ENCODE measurements at places on chromosomes 16 and 17.

DNA sequence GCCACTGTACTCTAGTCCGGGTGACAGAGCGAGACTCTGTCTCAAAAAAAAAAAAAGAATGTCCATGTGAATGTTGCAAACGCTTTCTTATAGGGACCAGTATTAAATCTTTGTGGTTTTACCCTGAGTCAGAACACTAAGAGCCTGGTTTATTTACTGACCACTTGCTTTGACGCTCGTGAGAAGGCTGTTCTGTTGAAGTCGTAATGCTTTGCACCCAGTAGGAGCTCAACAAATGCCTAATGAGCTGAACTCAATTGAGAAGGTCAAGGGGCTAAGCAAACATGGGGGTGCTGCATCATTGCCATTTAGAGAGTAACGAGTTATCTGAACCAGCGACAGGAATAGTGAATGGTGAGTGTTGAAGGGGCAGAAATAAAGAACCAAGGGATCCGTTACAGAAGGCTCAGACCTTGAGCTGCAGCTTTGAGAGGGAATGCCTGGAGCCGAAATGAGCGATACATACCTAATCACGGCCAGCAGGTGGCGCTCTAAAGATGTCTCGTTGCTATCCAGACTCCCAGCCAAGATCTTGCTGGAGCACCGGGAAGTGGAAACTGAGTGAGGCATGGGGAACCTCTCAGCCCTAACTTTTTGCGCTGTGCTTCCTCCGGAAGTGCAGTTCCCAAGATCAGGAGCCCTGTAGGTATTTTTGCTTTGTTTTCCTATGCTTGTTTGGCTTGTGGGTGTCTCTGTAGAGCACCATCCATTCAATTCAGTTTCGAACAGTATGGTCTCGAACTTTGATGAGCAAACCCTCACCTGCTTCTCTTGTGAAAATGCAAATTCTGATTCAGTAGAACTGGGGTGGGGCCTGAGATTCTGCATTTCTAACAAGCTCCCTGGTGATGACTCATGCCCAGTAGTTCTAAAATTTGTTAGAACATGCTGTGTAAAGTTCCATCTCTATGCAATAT lies 12.6 kb upstream of the RNF222 start:
- DNase-seq, result peak; percentile 65

DNA sequence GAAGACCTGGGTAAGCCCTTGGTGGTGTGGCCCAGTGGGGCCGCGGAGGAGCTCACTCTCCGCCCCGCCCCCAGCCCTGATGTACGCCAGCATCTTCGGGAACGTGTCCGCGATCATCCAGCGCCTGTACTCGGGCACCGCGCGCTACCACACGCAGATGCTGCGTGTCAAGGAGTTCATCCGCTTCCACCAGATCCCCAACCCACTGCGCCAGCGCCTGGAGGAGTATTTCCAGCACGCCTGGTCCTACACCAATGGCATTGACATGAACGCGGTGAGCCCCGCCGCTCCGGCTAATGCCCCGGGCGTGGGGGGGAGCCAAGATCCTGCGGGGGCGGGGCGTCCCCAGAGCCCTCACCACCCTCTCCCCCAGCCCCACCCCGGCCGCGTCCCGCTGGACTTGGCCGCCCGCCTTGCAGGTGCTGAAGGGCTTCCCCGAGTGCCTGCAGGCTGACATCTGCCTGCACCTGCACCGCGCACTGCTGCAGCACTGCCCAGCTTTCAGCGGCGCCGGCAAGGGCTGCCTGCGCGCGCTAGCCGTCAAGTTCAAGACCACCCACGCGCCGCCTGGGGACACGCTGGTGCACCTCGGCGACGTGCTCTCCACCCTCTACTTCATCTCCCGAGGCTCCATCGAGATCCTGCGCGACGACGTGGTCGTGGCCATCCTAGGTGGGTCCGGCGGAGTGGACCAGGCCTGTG lies 12.1 kb upstream of the DCAF7 start:
- no peak for DNase-seq

DNA sequence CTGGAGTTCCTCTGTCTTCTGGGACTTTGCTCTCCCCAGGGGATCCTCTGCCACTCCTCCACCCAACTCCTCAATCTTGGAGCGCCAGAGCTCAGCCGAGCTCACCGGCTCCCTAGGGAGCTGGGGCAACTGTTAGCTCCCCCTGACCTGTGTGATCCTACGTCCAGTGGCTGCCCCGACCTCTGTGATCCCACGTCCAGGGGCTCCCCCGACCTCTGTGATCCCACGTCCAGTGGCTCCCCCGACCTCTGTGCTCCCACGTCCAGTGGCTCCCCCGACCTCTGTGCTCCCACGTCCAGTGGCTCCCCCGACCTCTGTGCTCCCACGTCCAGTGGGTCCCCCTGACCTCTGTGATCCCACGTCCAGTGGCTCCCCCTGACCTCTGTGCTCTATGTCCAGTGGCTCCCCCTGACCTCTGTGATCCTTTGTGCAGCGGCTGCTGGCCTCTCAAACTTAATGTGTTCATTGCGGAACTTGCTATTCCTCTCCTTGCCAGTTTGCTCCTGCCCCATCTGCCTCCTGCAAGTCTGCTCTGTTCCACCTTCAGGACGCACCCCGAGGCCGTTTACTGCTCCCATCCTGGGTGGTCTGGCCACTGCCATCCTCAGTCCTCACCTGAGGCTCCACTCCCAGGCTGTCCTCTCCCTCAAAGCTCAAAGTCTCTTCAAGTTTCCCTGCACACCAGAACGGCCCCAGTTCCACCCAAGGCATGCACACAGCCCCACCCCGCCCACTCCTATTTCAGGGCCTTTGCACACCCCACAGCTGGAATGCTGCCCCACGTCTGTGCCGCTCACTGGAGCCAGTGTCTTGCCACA lies 2.8 kb downstream of the VPS9D1 start:
- no peak for DNase-seq

DNA sequence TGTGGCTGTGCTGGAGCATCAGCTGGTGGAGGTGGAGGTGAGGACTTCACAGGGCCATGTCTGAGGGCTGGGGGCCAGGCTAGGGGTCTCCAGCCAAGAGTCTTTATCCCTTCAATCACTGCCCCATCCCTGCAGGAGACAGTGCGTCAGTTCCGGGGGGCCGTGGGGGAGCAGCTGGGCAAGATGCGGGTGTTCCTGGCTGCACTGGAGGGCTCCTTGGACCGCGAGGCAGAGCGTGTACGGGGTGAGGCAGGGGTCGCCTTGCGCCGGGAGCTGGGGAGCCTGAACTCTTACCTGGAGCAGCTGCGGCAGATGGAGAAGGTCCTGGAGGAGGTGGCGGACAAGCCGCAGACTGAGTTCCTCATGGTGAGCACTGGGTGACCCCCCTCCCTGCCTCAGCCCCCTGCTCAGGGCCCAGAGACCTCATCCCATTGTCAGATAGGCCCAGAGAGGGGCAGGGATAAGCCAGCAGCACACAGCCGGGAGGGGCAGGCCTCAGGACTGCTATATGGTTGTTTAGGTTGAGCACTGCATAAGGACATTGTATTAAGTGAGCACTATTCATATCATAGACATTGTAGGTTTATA lies 2.3 kb upstream of the PYDC1 start:
- DNase-seq, result no peak

GRCh38 chr17:81428516-81428915 lies 33.3 kb downstream of the BAHCC1 start:
- DNase-seq, result no peak
